Hindlimb muscle (tissue), 1 donor: ENCODE measurements at places on chromosomes 2 and 18. TPM values are rescaled to one million over a fixed set of nuclear protein-coding genes. Genes with fewer than 3 reads are reported as not detected.

The LOXHD1 gene
- 2.8 TPM for polyA plus RNA-seq

DNA sequence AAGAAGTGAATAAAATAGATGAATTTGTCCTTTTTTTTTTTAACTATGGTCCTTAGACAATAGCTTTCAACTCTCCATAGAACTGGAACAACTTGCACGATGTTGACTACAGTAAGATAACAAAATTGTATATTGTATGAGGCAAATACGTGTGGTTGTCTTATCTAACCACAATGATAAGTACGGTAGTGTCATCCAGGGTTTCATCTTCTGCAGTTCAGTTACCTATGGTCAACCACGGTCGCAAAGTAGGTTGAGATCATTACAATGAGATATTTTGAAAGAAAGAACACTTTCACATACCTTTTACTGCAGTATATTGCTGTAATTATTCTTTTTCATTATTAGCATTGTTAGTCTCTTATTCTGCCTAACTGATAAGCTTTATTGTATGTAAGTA is 295.2 kb downstream of the PARD3B start:
- DNase-seq = no peak

The ARMC9 gene
- 6.3 TPM for polyA plus RNA-seq

- no peak for DNase-seq
Measured at GRCh38 chr18:77223221-77223639, 26.4 kb upstream of the GALR1 start.

- no peak for DNase-seq
Measured at GRCh38 chr2:149513461-149513860, 74.1 kb downstream of the MMADHC start.

The LYPD1 gene
- polyA plus RNA-seq = 3.3 TPM

DNA sequence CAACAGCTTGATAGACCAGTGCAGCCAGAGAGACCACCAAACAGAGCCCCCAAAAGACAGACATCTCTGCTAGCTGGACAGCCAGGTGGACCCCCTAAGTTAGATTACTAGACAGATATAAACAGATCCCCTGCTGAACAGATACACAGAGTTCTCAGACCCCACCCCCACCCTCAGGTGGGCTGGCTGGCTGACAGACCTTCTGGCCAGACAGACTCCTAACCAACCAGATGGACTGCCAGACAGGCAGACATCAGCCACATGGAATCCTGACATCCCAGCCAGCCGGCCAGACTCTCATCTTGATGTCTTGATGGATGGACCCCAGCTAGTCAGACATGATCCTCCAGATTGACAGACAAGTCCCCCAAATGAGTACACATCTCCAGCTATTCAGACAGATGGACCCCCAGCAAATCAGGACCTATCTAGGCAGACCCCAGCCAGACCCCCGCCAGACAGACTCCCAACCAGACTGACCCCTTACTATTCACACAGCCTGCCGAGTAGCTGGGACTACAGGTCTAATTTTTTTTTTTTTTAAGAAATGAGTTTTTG is 18.0 kb downstream of the PTPN18 start:
- DNase-seq = no peak

The NRP2 gene
- 11.1 TPM for polyA plus RNA-seq

DNA sequence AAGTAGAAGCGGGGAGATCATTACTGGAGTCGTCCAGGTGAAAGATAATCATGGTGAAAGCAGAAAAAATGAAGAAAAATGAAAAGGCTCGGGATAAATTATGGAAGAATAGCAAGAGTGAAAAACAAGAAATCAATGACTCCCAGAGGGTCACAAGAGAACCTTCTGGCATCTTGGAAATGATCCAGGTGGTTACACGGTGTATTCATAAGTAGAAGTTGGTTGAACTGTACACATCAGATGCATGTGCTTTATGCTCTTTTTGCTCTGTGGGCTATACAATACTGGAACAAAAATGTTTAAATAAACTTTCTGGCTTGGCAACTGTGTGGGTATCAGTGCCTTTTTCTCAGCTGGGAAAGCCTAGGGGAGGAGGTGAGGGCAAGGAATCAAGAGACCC is 348.9 kb downstream of the RND3 start:
- DNase-seq = no peak

DNA sequence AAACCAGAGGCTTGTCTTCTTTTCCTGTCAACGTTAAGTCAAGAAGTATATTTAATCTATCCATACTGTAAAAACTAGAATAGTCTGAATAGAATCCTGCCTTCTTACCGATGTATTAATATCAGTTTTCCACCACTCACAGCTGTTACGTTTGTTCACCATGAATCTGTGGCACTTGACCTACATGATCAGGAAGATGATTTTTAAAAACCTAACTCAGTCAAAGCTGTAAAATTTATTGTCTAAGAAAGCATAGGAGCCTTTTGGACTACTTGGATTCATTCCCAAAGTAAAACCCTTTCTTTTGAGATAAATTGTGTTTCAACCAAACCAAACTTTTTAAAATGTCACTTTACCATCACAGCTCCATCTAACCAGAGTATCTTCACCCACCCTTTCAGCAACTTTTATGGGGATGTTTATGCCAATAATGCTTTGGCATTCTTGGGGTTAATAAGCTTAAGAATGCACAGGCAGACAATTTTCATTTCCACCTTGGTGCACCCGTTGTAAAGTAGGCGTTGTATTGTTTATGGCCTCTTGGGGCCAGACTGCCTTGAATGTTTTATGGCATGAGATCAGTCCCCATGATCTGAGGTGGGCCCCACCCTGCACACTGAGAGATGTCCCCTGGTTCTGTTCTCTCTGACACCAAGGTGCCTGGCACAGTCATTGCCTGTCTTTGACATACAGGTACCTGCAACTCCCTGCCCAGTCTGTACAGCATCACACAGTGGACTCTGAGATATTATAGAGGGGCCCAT is 176.2 kb upstream of the EPAS1 start:
- DNase-seq = no peak

GRCh38 chr2:175883586-175884194 is 118.4 kb downstream of the LNPK start:
- DNase-seq = no peak

- DNase-seq = peak; percentile 78
Measured at GRCh38 chr18:34999756-35000289, 41.4 kb upstream of the MAPRE2 start.

The SLC9A2 gene
- 1.9 TPM for polyA plus RNA-seq

DNA sequence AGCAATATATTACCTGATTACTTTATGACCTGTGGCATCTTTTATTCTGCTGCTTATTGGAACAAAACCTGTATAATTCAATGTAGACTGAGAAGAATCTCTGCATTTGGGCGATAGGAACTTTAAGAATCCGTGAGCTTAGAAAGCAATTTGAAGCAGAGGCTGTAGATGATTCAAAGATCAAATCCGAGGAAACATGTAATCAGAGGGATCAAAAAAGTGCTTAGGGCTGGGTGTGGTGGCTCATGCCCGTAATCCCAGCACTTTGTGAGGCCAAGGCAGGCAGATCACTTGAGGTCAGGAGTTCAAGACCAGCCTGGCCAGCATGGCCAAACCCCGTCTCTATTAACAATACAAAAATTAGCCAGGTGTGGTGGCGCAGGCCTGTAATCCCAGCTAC is 198.4 kb downstream of the MTX2 start:
- no peak for DNase-seq

DNA sequence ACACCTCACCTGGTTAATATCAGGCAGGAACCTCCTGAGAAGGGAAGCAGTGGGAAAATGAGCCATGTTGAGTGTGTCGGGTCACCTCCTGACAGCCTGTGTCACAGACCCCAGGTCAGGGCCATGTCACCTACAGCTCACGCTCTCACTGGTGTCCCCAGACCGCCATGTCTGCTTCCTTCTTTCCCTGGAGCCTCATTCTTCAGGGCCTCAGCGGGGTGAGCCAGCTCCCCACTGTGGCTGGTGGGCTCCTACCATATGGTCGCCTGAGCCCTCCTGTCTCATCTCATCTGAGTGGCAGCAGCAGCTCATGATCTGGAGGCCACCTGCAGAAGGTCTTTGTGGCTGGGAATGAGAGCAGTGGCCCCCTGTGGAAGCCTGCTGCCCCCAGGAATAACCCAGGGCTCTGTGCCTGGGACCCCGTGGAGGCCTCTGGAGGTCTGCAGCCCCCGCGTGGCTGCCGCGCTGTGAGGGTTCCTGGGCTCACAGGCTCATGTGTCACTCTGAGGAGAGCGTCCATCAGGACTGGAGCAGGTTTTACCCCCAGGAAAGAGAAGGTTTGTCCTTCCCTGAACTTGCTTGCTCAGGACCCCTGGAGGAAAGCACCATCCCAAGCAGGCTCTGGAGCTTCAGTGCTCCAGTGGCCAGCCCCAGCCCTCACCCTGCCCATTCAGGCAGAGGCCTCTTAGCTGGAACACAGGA is 56.4 kb downstream of the FAM168B start:
- no peak for DNase-seq

The MAP4K4 gene
- 152 TPM for polyA plus RNA-seq

- DNase-seq = no peak
Measured at GRCh38 chr2:37921781-37922180, 3.3 kb upstream of the RMDN2 start.

DNA sequence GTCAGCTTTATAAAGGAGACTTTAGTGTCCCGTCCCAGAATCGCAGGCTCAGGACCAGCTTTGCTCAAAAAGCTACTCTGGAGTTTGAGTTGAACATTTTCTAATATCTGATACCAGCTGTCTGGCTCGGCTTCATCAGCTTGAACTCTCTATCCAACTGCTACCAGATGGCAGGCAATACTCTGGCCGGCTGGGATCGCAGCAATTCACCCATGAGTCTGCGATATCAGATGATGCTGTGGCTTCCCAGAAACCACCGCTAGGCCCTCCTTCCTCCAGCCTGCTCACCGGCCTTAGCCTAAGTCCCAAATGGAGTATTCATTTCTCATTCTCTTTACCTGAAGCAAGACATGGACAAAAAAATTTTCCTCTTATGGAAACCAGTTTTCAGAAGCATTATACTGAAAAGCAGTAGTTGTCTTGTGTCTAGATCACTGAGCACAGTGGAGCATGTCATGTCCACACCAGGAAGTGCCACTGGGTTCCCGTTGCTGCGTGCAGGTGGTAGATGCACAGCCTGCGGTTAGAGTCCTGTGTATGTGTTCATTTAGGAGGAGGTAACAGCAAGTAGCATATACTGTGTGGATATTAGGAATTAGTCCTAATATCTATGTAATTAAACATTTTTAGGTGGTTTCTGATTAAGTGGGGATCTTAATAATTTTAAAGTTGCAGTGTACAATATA is 162.0 kb upstream of the SOX11 start:
- DNase-seq = no peak

- no peak for DNase-seq
Measured at GRCh38 chr2:240498171-240498957, 59.4 kb downstream of the ANKMY1 start.

The TGFA gene
- 0.57 TPM for polyA plus RNA-seq

DNA sequence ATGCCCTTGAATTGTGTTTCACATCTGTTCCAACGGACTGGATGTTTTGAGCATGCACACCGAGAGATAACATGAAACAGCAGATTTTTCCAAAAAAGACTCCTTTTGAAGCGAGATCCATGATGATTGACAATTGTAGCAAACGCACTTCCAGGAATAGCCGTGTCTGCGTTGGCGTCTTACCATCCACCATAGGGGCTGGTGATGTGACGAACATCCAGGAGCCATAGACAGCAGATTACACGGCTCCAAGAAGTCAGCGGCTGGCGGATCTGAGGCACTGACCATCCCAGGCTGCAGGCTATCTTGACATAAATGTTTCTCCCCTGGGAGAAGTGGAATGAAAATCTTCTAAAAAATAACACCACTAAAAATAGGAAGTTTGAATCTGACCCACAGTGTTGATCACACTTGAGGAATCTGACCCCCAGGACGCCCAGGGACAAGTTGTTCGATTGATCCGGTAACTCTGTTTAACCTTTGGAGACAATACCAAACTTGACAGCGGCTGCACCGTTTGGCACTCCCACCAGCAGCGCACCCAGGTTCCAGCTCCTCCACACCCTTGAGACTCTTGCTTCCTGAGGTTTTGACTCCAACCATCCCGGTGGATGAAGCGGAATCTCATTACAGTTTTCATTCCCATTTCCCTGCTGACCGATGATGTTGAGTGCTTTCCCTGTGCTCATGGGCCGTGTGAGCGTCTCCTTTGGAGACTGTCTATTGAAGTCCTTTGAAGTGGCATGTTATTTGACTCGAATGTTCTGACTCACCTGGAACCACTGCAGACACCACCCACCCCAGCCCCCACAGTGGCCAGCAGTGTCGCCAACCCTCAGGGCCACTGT is 140.0 kb upstream of the GPC1 start:
- no peak for DNase-seq

DNA sequence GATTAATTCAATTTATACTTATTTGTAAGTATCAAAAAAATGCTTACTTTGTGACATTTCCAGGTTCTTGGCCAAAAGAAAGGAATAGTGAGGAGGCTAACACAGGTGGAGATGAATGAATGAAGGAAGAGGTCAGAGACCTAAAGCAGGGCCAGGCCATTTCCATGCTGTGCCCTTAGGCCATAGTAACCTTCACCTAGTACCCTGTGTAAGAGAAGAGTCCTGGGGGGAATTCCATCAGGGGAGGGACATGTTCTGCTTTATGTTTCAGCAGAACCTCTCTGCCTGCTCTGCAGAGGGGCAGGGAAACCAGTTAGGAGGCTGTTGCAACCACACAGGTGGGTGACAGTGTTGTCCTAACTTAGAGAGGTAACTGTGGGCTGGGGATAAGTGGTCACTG is 204.2 kb upstream of the CDH20 start:
- no peak for DNase-seq

The PID1 gene
- polyA plus RNA-seq = 16.6 TPM

The BOLA3 gene
- polyA plus RNA-seq = 23.7 TPM
